Aorta (tissue), 5 donors: ENCODE measurements at places on chromosomes 1 and 21. TPM values are rescaled to one million over a fixed set of nuclear protein-coding genes. Genes with fewer than 3 reads are reported as not detected.

- DNase-seq, result no peak
Observed at GRCh38 chr1:53678046-53678445, 60.9 kb downstream of the GLIS1 start.

DNA sequence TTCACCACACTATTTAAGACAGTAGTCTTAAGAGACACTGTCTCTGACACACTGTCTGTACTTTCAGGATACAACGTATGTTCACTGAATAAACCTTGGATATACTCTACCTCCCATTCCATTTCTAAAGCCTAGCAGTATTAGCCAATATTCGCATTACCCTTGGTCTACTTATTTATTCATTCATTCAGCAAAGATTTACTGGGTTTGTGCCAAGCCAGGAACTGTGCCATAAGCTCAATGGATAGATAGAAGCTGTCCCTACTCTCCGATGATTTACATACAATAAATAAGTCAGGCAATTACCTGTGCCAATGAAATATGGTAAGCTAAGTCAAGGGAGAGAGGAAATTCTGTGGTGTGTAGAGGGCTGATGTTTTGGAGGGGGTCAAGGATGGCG lies 195.2 kb upstream of the RAB4A start:
- DNase-seq, result no peak

DNA sequence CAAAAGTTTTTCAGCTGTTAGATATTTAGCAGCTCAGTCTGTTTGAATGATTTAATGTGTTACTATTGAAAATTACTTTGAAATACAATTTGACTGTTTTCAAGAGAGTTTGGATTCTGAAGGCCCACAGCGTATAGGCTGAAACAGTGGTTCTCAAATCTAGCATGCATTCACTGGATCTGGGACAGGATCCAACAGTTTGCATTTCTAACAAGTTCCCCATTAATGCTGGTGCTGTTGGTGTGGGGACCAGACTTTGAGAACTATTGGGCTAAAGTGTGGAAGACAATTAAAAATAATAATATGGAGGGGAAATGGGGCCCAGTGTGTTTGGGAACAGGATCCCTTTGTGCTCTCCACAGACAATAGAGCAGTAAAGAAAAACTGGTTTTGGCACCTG lies 31.9 kb downstream of the ITSN1 start:
- no peak for DNase-seq

DNA sequence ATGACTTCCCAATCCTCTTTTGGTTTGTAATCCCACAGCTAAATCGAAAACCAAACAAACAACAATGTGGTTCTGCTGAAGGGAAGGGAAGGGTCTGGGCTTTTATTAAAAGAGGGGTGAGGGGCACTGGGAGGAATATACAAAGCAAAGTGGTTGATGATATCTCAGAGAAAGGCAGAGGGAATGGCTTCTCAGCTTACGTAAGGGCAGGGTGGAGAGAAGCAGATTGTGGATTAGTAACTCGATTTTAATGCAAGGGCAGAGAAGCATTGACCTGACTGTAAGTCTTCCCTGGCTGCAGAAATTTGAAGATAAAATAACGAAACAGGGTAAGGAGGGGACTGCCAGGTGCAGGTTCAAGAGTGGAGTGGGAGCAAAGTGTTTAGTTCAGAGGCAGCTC lies 438.2 kb upstream of the LRRC7 start:
- no peak for DNase-seq

GRCh38 chr1:52825868-52826267 lies 16.7 kb upstream of the ZYG11A start:
- DNase-seq, result no peak

DNA sequence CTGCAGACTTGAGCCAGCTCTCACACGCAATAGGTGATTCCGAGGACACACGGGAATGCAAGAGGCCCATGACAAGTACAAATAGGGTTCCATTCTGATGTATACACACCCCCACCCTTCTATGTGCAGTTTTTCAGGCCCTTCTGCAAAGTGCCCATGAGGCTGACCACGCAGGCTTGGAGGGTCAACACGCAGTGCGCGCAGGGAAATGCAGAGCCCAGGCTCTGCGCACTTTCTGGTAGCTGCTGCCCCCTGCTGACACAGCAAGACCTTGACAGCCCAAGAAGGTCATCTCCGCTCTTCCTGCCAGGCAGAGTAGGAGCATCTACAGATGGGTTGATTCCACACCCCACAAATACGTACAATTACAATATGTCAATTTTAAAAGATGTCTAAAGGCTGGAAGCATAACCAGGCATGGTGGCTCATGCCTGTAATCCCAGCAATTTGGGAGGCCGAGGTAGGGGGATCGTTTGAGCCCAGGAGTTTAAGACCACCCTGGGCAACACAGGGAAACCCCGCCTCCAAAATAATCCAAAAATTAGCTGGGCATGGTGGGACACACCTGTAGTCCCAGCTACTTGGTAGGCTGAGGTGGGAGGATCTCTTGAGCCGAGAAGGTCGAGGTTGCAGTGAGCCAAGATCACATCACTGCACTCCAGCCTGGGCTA lies 18.5 kb downstream of the SH3BP5L start:
- DNase-seq, result peak; percentile 78

DNA sequence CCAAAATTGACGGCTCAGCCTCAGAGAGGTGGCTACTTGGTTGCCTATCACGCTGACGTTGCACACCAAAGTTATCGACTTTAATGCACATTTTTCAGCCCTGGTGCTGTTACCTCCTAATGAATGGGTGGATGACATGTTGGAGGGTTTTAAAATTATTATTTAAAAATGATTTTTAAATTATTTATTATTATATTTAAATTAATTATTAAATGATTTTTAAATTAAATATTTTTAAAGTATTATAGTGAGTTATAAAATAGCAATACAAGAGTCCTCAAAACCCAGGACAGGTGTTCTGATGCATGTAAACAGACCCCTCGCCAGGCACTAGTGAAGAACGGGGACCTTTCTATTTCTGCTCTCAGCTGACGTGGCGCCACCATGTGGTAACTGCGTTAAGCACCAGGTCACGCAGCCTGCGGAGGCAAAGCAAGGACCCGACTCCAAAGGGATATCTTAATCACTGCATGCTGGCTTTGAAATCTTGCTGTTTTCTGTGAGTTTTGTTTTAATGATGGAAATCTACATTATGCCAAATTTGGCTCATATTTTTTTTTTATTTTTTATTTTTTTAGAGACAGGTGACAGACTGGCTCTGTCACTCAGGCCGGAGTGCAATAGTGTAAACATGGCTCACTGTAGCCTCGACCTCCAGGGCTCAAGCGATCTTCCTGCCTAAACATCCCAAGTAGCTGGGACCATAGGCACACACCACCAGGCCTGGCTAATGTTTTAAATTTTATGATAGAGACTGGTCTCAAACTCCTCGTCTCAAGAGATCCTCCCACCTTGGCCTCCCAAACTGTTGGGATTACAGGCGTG lies 22.6 kb downstream of the CASP9 start:
- DNase-seq, result peak; percentile 57

GRCh38 chr21:43325968-43326715 lies 100.8 kb downstream of the SIK1 start:
- DNase-seq, result no peak

DNA sequence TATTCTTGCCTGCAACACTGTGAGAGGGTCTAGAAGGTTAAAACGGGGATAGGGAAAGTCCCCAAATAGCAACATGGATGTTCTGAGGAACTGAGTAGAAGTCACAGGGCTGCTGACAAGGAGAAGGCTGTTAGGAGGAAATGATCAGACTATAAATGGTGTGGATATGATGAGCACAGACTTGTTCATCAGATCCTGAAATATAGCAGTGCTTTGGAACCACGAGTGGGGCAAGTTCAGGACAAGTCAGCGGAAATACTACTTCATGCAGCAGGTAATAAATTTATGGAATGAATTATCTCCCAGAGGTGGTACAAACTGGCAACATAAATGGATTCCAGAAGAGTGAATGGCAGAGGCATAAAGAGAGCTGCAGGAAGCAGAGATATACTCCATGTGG lies 3.2 kb upstream of the KIAA0040 start:
- no peak for DNase-seq

Gene KRTAP21-2
- not detected for total RNA-seq

Gene CHI3L1
- 34.2 TPM for total RNA-seq

Gene LHX8
- not detected for total RNA-seq

Gene INAVA
- 0.36 TPM for total RNA-seq
